ENCODE measurements at places on chromosomes 6 and 20.

DNA sequence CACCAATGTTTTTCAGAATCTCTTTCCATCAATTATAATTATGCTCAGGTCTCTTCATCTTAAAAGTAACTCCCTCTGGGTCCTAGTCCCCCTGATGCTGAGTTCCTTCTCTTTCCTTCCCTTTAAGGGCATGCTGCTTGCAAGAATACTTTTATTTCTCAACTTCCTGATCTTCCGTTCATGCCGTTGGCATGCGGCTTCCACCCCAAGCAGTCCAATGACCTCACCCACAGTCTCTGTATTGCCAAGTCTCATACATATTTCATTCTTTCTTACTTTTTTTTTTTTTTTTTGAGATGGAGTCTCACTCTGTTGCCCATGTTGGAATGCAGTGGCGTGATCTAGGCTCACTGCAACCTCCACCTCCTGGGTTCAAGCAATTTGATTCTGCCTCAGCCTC is 83.5 kb downstream of the NDUFAF5 start:
- no peak for DNase-seq

DNA sequence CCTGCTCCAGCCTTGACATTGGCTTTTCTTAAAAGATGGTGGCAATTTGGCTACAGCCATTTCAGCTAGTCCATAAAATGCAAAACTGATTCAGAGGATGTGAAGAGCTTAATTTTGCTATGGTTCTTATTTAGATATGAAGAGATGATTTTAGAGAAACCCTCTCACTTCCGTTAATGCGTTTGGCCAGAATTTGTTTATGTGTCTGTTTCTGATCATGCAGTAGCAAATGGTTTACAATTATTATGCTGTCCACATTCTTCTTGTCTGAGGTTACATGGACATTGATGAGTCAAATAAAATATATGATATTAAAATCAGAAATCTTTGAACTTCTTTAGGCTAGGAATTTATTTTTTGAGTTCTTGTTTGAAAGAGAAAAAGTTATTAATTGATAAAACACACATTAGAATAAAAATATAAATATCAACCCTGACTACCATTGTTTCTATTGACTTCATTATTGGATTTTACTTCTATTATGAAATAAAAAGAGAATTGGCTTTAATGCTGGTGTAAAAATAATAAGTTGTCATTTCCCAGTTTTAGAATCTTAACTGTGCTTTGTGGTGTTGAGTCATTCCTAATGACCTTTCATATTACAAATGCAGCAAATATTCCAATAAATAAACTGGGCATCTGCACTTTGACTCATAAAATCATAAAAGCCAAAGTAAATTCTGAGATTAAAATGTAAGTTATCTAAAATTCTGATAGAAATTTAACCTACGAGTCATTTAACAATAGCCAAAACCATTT is 1286.0 kb upstream of the GJE1 start:
- DNase-seq, result no peak

- DNase-seq, result no peak
These were observed 161.7 kb downstream of the PLCB1 start for GRCh38 chr20:8293750-8294149.

- DNase-seq, result no peak
These were observed 3.7 kb downstream of the FLRT3 start for GRCh38 chr20:14333721-14334120.

DNA sequence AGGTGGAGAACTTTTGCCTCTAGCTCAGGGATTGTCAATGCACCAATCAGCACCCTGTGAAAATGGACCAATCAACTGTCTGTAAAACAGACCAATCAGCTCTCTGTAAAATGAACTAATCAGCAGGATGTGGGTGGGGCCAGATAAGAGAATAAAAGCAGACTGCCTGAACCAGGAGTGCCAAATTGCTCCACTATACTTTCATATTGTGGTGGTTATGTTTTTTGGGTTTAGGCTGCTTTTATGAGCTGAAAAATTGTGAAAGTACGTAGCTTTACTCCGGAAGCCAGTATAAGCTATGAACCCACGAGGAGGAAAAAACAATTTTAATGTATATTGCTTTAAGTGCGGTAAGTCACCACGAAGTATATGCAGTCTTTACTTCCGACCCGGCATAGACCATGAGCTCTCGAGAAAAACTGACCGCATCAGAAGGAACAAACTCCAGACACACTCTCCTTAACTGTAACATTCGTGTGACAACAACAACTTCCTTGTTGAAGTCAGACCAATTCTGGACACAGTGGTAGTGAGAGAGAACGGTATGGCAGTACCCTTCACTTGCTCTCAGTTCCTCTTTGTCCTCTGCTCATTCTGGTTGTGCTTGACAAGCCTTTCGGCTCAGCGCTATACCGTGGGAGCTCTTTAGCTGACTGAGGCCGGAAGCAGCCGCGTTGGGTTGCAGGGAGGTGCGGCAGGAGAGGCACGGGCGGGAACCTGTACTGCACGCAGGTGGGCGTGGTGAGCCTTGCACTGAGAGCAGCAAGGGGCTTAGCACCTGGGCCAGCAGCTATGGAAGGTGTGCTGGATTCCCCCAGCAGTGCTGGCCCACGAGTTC is 81.9 kb upstream of the E2F3 start:
- DNase-seq, result no peak

DNA sequence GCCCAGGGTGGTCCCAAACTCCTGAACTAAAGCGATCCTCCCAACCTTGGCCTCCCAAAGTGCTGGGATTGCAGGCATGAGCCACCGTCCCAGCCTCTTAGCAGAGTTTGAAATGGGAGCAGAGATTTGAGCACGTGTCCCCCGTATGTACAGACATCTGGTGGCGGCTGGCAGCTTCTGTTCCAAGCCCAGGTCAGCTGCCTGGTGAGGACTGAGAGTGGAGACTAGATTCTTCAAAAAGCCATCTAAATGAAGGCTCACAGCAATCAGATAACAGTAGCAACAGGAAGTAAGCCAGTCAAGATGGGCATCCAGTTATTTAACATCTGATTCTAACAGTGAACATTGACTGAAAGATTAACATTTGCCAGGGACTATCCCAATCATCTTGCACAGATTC is 128.1 kb upstream of the AKAP12 start:
- DNase-seq, result no peak

DNA sequence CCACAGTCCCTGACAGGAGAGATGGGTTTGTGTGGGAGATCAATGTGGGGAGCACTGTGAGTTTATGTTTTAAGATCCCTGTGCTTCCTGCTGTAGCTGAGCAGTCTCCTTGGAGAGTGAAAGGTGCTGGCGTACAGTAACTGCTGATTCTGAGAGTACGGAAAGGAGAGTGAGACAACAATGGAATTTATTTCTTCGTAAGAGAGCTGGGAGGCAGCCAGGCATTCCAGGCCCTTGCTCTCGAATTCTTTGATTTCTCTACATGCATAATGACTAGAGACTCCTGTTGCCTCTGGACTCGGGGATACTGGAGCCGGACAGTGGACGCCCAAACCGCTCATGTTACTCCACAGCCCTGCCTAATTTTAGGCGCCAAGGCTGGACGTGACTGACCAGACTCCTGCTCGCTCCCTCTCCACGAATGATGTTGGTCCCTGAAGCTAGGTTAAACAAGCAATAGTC is 131.0 kb upstream of the PHACTR1 start:
- no peak for DNase-seq

DNA sequence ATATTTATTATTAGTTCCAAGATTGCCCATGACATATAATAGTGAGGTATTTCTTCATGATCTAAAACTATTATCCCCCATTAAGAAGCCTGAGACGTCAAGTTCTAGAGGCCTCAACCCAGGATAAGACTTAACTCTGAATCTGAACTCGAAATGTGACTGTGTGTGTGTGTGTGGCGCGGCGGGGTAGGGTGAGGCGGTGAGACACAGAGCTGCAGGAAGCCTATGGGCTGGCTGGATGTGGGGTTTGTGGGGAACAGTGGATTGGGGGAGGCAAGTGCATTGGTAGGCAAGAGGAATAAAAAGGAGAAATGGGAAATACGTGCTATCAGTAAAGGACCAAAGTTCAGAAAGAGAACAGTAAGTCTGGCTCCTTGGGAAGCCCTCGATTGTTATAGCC is 66.5 kb upstream of the RNF146 start:
- DNase-seq, result no peak

DNA sequence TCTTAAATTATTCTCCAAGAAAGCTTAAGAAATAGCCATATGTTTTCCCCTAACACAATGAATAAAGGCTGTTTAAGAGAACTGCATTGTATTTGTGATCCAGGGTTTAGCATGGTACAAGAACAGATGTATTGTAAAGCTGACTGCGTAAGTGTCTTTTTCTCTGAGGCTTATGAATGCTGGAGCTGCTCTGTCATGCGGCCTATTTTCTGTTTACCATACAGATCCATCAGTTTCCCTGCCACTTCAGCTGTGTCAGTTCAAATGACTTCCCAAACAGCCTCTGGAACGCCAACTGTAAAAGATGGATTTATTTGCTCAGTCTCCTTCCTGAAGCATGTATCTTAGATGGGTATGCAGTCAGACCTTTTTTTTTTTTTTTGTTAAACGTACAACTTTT is 419.3 kb upstream of the HS3ST5 start:
- DNase-seq, result peak; percentile 58

DNA sequence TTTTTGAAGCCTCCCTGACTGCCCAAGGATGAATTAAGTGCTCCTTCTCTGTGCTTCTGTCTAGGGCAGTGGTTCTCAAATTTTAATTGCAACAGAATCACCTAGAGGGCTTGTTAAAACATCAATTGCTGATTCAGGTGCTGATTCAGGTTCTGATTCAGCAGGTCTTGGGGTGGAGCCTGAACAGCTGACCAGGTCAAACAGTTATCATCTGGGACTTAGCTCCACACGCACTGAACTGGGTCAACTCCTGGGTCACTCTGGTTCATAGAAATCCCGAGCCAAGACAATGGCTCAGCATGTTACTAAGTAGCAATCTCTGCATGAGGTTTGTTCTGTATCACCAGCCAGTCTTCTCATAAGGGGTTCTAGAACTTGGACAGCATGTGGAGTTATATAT is 192.3 kb downstream of the GJA1 start:
- DNase-seq, result no peak

DNA sequence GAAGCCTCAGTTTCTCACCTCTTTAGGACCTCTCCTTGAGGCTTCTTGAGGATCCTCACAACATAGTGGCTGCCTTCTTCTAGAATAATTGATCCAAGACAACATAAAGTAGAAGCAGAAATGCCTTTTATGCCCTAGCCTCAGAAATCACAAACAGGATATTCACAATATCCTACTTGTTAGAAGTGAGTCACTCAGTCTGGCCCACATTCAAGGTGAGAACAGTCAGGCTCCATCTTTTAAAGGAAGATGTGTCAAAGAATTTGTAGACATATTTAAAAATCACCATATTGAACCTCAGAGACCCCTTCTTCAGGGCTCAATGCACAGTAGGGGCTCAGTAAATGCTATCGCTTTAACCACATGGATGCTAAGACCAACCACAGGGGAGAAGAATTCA is 20.8 kb upstream of the FAM83D start:
- no peak for DNase-seq

- no peak for DNase-seq
These were observed 30.9 kb downstream of the RNF146 start for GRCh38 chr6:127297502-127298070.

- DNase-seq, result no peak
These were observed 691 bp upstream of the ANGPT4 start for GRCh38 chr20:916825-917224.

DNA sequence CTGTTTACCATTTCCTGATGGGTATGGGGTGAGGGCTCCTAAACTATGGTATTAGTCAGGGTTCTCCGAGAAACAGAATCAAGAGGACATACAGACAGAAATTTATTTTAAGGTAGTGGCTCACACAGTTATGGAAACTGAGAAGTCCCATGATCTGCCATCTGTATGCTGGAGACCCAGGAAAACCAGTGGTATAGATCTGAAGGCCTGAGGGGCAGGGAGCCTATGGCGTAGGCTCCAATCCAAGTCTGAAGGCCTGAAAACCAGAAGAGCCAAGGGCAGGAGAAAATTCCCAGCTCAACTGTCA is 93.6 kb downstream of the ANKRD6 start:
- no peak for DNase-seq

DNA sequence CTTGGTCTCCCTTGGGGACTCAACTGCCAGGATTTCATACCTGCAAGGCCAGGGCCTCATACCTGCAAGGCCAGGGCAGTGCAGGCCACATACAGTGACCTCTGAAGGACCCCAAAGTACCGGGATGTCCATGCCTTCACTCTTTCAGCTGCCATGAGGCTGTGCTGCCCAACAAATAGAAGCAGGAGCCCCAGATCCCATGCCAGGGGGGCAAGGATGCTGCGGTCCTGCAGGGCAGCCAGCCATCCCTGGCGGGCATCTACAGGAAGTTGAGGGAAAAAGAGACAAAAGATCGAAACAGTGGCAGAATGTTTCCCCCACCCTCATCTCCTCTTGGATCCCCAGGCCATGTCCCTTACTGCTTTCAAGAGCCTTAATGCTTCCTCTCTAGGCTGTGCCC is 799 bp downstream of the NRM start:
- no peak for DNase-seq

DNA sequence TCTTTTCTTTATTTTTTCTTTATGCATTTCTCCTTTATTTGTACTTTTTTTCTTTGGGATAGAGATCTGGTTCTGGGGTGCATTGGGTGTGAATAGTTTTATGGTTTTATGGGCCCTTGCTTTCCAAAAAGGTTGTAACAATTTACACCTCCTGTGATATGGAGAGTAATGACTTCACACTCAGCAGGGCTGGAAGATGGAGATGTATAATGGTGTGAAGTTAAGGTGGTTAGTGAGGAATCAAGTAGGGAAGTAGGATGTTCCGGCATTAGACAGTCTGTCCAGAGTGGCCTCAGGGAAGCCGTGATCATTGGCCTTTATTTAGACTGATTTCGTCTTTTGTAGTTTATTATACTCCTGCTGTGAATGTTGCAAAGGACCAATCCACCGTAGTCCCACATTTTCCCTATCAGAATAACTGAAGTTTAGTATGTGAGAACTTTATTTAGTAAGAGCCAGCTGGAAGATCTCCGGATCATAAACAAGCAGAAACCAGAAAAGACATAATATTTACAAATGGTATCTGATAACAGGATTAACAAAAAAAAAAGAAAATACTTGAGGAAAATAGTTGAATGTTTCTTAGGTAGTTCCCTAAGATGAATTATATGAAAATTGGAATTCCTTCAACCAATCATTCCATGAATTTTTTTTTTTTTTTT is 255.5 kb downstream of the TBC1D7 start:
- DNase-seq, result no peak

DNA sequence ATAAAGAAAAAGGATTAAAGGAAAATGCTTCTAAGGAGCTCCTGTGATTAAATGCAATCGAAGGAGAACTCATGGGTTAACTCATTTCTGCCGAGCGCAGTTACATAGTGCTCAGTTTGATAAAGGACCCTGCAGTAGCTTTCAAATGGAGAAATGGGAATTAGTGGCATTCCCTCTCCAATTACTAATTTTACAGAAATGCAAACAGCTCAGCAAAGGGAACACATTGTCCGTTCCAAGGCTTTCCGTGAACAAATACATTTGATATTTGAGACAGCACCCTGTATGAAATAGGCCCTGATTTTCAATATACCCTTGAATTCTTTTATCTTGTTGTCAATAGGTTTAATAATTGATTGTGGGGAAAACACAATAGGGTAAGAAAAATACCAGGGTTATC is 375.9 kb upstream of the TSHZ2 start:
- DNase-seq, result no peak

- DNase-seq, result no peak
These were observed 121.2 kb downstream of the PTPRT start for GRCh38 chr20:43068482-43068881.

- DNase-seq, result no peak
These were observed 20.1 kb downstream of the SLCO4A1 start for GRCh38 chr20:62662422-62662821.
